ENCODE measurements at places on chromosomes 3 and 15.

- DNase-seq: no peak
Observed at GRCh38 chr3:153169793-153170383, 7.9 kb downstream of the RAP2B start.

DNA sequence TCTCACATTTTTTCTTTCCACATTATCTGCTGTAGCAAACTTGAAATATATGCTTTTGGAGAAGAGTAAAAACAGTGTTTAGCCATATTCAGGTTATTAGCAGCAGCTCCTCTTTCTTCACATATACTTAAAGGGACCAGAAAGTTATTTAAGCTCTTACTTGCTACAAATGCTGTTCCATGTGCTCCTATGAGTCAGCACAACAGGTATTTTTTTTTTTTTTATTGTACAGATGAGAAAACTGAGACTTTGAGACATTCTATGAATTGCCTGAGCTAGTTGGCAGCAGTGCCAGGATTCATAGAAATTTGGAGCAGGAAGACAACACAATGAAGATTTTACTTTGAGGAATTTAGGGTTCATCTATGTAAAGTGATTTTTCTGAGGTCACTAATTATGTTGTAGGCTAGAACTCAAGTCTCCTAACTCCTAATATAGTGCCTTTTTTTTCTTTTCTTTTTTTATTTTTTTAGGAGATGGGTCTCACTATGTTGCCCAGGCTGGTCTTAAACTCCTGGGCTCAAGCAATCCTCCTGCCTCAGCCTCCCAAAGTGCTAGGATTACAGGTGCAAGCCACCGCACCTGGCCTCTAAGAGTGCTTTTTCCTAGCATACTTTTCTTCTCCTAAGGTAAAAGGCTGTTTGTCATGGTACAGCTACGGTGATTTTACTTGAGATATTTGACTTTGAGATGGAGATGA is 23.6 kb downstream of the SETD5 start:
- no peak for DNase-seq

DNA sequence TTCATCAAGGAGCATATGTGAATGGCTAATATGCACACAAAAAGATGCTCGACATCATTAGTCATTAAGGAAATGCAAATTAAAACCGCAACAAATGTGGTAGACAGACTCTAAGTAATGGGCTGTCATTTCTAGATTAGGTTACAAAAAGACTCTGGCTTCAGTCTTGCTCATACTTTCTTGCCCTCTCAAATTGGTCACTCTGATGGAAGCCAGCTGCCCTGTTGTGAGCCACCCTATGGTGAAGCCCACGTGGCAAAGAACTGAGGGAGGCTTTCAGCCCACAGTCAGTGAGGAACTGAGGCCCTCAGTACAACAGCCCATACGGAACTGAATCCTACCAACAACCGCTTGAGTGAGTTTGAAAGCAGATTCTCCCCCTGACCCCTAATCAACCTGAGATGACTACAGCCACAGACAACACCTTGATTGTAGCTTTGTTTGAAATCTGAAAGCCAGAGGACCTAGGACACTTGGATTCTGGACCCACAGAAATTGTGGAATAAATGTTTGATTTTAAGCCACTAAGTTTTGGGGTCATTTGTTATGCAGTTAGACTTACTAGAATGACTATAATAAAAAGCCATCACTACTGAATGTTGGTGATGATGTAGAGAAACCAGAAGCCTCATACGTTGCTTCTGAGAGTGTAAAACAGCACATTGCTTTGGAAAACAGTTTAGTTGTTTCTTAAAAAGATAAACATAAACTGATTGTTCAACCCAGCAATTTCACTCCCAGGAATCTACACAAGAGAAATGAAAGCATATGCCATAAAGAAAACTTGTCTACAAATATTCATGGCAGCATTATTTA is 45.7 kb downstream of the EHHADH start:
- no peak for DNase-seq

DNA sequence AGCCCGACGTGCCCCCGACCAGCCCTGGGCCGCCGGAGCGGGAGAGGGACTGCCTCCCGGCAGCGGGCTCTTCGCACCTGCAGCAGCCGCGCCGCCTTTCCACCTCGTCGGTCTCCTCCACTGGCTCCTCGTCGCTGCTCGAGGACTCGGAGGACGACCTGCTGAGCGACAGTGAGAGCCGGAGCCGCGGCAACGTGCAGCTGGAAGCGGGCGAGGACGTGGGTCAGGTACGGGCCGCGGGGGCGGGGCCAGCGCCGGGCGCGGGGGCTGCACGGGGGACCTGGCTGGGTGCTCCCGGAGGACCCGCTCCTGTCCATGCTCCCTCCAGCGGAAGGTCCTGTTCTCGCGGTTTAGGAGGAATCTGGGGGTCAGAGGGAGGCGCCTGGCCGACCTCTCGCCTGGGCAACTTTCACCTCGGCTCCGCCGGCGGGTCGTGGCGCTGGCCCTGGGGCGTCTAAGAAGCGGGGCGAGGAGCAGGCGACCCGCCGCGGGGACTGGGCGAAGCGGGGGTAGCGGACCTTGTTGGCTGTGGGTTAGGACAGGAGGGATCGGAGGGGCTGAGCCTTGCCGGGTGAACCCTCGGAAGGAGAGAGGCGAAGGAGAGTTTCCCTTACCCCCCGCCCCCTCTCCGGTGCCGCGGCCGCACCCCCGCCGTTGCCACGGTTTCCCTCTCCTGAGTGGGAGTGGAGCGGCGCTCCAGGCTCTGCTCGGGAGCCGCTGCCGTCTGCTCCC is 682 bp downstream of the ITPKA start:
- DNase-seq: peak; percentile 19

- DNase-seq: no peak
Observed at GRCh38 chr15:25618161-25618560, 179.3 kb upstream of the UBE3A start.

- no peak for DNase-seq
Observed at GRCh38 chr15:31266712-31267111, 59.9 kb upstream of the KLF13 start.

DNA sequence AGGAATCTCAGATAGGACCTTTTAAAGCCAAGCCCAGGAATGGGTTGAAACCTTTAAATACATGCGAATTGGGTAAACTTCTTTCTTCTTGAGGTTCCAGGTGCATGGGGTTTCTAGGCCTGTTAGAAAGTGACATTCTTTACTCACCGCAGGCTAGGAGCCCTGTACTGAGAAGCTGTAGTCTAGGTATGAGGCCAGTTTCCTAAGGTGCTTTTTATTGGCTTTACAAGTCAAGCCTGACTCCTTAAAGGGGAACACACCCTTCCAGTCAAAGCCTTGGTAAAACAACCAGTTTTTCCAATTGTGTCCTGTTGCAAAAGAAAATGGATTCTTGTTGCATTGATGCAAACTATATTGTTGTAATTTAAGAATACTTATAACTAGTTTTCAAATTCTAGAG is 76.1 kb upstream of the ATP11B start:
- no peak for DNase-seq

DNA sequence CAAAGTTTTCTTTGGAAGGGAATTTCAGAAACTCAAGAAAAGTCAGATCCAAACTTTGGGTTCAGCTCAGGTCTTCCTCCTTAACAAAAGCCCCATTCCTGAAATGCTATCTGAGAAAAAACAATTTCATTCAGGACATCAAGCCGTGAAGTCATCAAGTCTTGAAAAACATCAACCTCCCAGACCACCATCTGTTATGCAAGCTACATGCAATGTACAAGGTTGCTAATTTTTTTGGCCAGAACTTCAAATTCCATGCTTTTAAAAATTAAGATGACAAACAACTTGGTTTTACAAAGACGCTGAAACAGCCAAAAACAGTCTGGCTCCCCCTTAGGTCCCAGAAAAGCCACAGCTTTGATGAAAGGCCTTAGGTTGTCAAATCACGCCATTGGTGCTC is 53.9 kb upstream of the WNT5A start:
- no peak for DNase-seq

- no peak for DNase-seq
Observed at GRCh38 chr3:12622335-12622734, 41.6 kb downstream of the RAF1 start.

GRCh38 chr3:128067489-128067888 is 15.3 kb downstream of the SEC61A1 start:
- DNase-seq: no peak

- no peak for DNase-seq
Observed at GRCh38 chr3:57370341-57370740, 77.9 kb upstream of the ASB14 start.

- DNase-seq: no peak
Observed at GRCh38 chr15:56484287-56484686, 19.4 kb upstream of the MNS1 start.

- DNase-seq: no peak
Observed at GRCh38 chr3:52070724-52071621, 14.6 kb upstream of the DUSP7 start.

- no peak for DNase-seq
Observed at GRCh38 chr15:38271895-38272294, 19.3 kb downstream of the SPRED1 start.

GRCh38 chr3:196168808-196169391 is 42.3 kb downstream of the ZDHHC19 start:
- DNase-seq: peak; percentile 100

- DNase-seq: peak; percentile 53
Observed at GRCh38 chr3:177362626-177363025, 165.3 kb upstream of the TBL1XR1 start.

DNA sequence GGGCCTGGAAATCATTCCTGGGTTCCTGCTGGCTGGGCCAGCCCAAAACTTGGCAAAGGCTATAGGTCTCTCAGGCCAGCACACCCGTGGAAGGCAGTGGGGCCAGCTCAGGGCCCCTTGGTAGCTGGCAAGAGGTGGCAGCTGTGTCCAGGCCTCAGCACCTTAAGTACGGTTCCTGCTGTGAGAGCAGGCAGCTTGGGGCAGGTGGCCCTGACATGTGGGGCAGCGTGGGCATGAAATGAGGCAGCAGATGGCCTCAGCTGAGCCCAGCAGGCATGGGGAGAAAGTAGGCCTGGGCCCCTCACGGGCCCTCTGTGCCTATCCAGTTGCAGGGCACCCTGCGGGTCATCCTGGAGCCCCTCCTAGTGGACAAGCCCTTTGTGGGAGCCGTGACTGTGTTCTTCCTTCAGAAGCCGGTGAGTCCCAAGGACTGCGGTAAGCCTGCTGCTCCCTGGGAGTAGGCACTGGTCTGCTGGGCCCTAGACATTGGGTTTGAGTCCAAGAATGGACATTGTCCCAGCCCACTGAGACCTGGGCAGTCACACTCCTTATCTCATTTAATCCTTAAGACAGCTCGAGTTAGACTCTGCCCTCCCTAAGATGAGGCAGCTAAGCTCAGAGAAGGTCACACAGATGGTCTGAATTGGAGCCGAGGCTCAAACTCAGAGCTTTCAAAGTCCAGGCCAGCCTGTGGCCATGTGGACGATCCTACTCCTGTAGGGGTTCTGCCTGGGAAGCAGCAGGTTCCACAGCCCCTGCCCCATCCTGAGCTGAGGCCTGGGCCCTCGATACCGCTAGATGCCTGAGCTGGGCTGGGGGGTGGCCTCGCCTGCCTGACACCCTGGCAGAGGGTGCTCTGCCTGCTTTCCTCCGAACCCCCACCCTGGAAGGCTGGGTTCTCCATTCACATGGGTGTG is 25.5 kb downstream of the ESYT3 start:
- DNase-seq: no peak

- peak; percentile 96 for DNase-seq
Observed at GRCh38 chr3:117997201-117998049, 1037.2 kb downstream of the IGSF11 start.

- peak; percentile 65 for DNase-seq
Observed at GRCh38 chr3:170811928-170812591, 57.9 kb downstream of the RPL22L1 start.

Data from NCI-H1092 treated with DMSO at 0.1 percent for 48 hours (cell line).